Activated CD4-positive, alpha-beta memory T cell treated with anti-CD3 and anti-CD28 coated beads for 36 hours (primary cell): ENCODE measurements at places on chromosomes 16 and 17. TPM values are rescaled to one million over a fixed set of nuclear protein-coding genes. Genes with fewer than 3 reads are reported as not detected.

The KRTAP4-5 gene
- total RNA-seq, result not detected

The TPSD1 gene
- not detected for total RNA-seq

The KCNG4 gene
- not detected for total RNA-seq

The ABAT gene
- total RNA-seq, result 10.0 TPM

The G6PC1 gene
- total RNA-seq, result not detected

The MT4 gene
- not detected for total RNA-seq

The CCDC137 gene
- 34.0 TPM for total RNA-seq

The TMEM235 gene
- total RNA-seq, result not detected

The NTN1 gene
- 0.31 TPM for total RNA-seq

The TEKT1 gene
- total RNA-seq, result not detected

The SLC5A11 gene
- total RNA-seq, result 0.12 TPM

The GINS2 gene
- total RNA-seq, result 66.9 TPM
